Endodermal cell (in vitro differentiated cells): ENCODE measurements at places on chromosomes 13 and 19.

DNA sequence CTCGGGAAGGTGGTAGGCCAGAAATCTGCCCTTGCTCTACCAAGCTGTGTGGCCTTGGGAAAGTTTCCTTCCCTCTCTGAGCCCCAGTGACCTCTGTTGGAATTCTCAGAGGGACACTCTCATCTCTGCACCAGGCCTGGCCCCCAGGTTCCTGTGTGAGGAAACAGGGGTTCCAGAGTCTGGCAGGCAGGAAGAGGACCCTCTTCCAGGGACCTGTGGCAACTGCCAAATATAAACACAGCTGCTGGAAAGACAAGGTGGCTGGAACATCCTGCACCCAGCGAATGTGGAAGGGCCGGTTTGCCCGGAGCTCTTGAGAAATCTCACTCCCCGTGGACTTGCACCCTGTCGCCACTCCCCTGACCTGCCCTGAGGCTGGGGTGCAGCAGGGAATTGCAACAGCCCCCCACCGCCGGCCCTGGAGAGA is 52.8 kb downstream of the GADD45B start:
- no peak for DNase-seq

DNA sequence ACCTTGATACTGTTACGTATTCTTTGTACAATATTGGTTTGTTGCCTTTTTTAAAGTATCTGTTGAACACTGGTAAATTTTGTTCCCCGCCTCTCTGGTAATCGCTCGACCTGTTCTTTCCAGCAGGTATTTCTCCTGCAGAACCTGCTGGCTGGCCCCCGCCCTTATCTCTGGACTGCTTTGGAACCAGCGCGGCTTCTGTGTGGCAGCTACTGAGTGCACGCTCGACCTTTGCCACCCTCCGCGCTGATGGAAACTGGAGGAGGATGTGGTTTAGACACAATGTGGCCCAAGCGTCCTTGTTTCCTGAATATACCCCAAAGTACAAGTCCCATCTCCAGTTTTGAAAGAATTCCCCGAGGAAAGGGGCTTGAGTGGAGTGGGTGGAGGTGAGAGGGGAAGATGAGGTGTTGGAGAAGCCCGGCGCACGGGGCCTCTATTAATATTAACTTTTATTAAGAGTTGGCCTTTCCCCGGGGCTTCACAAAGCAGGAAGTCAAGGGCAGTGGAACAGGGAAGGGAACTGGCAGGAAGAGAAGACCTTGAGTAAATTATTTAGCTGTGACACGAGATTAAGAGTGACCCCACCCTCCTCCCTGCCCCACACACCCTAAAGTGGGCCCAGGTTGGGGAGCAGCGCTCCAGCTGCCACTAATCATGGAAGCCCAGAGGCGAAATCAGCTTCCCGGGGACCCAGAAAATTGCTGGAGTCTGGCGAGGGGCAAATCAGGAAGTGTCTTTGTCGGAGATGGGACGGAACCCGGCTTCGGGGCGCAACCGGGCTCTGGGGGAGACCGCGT is 16.0 kb downstream of the CDX2 start:
- peak; percentile 50 for DNase-seq

DNA sequence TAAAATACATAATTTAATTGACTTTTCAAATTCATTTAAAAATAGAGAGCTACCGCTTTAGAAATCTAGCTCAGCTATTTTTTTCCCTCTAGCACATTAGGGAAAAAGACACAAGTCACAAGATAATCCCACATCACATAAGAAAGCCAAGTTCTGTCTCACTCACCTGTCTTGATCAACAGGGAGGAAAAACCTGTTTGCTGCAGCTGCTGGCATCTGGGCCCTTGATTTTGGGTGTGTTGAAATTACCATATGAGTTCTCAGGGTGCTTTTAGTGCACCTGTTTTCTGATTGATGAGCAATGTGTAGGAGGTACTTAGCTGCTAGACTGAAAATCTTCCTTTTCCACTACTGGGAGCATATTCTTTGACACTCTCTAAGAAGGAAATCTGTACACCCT is 53.8 kb downstream of the ZDHHC20 start:
- no peak for DNase-seq

- no peak for DNase-seq
Measured at GRCh38 chr19:40278361-40279035, 6.6 kb downstream of the AKT2 start.

- DNase-seq = no peak
Measured at GRCh38 chr19:6730941-6731670, 6.3 kb downstream of the GPR108 start.

- no peak for DNase-seq
Measured at GRCh38 chr19:32289566-32290210, 55.7 kb upstream of the ZNF507 start.

DNA sequence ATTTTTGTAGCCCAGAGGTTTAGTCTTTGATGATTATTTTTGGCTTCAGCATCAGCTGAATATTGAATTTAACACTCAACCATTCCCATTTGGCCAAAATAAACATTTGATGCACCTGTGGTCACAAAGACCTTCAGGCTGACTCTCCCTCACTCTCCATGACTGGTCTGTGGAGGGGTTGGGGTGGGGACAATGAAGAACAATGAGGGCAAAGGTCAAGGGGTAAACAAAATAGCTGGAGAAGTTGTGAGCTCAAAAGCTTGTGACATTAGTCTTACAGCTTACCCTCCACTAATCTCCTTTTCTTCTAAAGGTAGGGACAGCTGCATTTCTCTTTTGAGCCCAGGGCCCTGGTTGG is 86.9 kb downstream of the SLC15A1 start:
- no peak for DNase-seq

- DNase-seq = no peak
Measured at GRCh38 chr13:33033986-33034385, 17.8 kb downstream of the KL start.

DNA sequence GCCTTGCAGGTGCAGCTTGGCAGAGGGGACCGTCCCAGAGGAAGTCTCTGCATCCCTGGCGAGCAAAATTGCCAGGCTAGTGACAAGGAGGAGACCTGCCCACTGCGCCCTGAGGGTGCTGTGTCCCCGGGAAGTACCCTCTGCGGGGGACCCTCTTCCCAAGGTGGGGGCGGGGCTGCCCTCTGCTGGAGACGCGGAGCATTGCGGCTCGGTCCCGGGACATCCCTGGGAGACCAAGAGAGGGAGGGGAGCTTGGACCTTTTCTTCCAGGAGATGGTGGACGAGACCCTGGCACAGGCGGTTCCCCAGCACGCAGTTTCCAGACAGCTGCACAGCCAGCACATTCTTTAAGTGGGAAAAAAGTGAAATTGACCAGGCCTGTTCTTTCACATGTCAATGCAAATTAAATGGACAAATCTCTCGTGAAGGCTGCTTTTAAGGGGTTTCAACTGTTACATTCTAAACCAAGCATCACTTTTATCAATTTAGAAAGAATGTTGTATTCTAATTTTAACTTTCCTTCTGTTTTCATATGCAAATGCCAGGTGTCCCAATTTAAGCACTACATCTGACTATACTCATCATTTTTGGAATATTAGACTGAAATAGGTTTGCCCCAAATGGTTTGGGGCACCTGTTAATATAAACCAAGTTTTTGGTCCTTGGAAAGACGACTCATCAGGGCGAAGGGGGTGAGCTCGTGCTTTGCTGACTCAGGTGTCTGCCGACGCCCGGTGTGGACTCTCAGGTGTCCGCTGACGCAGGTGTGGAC is 60.7 kb downstream of the MCF2L start:
- DNase-seq = peak; percentile 95

GRCh38 chr19:56778351-56778750 is 62.2 kb downstream of the PEG3 start:
- no peak for DNase-seq

GRCh38 chr19:55679343-55680257 is 4.6 kb downstream of the EPN1 start:
- no peak for DNase-seq

- no peak for DNase-seq
Measured at GRCh38 chr13:101190337-101190736, 226.0 kb downstream of the NALCN start.

- DNase-seq = peak; percentile 97
Measured at GRCh38 chr19:1478934-1479707, at the start of gene C19orf25. C19orf25 (minus strand) TSS chr19:1479215; CDS start chr19:1478903, 312 bp downstream.

GRCh38 chr13:46339035-46339666 is 47.9 kb downstream of the RUBCNL start:
- DNase-seq = no peak

DNA sequence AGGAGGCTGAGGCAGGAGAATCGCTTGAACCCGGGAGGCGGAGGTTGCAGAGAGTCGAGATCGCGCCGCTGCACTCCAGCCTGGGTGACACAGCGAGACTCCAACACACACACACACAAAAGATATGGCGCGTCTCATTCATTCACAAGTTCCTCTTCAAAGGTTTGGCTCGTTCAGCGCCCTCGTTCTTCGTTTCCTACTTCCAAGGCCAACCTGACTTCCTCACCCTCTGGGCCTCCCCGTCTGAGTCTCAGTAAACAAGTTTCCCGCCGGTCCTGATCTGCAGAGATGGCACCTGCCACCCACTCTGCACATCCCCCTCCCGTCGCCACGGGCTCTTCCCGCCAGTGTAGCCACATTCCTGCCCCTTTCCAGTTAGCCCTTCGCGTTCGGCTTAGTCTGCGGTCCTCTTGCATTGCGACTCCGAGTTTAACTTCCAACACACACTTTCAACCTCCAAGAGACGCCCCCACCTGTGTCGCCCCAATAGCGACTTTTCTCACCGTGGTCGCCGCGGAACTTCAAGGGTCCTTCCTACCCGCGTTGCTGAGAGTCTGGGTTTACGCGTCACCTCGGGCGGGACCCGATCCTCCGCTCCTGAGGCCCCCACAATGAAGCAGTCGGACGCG is 1.3 kb upstream of the BSG start:
- DNase-seq = peak; percentile 83

DNA sequence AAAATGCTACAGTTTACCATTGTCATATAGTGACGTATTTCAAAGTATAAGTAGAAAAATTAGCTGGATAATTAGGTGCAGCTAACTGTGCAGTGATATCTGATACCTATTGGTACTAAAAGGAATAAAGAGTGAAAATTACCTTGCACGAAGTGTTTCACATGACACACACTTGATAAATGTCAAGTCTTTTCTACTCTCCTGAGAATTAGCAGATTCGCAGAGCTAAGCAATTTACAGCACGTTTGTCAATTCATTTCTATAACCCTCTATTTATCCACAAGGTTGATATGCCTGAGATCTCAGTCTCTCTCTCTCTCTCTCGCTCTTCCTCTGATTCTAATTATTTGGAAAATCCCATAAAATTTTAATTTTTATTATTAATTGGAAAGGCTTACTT is 1109.0 kb downstream of the EFNB2 start:
- no peak for DNase-seq

DNA sequence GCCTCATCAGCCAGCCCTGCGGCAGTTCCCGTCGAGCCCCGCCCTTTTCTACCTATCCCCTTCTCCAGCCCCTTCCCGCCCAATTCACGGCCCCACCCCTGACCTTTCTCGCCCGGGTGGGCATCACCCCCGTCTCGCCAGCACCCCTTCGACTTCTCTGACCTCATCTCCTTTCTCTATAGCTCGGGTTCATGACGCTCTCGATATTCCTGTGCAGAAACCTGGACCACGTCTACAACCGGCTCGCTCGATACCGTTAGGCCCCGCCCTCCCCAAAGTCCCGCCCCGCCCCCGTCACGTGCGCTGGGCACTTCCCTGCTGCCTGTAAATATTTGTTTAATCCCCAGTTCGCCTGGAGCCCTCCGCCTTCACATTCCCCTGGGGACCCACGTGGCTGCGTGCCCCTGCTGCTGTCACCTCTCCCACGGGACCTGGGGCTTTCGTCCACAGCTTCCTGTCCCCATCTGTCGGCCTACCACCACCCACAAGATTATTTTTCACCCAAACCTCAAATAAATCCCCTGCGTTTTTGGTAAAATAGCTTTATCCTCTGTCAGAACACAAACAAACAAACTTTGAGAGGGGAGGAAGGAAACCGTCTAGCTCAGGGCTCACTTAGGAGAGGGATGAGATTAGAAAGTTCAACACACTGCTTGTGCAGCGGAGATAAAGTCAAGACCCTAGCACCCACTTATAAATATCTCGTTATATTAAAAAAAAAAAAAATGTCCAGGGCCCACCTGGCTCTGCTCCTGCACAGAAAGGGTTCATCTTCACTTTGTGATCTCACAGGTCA is 5.1 kb downstream of the CD37 start:
- DNase-seq = peak; percentile 89

GRCh38 chr19:30028992-30029343 is 86.9 kb downstream of the URI1 start:
- no peak for DNase-seq

DNA sequence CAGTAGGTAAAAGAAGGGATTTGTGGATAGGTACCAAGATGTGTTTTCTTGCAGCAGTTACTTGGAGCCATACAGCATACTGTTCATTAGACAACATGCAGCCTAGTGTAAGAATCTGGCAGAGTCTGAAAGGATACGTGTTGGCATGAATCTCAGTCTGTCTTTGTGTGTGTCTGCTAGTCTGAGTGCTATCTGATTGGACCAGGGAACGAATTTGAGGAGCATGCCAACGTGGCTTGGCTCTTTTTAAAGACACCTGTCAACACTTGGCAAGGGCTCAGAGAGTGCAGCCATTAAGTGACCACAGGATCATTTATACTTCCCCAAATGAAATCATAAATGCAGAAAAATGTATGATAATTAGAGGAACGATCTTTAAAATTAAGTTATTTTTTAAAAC is 27.6 kb upstream of the ATXN8OS start:
- no peak for DNase-seq

DNA sequence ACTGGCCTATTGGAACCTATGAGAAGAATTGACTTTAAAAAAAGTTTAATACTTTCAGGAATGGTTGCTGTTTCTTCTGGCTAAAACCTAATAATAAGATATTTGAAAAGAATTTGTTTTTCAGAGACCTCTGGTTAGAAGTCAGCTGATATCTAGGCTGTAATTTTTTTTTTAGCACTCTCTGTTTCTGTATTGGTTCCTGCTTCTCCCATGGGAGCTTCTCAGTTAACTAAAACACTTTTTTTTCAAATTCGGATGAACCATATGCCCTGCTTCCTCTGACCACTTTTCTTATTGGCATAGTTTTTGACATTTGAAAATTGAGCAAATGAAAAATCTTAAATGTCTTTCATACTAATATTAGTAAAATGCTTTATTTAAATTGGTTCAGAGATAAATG is 163.5 kb upstream of the SLC10A2 start:
- no peak for DNase-seq

- DNase-seq = no peak
Measured at GRCh38 chr19:54319049-54319448, 6.1 kb upstream of the LILRA5 start.

GRCh38 chr19:47778954-47779351 is 450 bp downstream of the SELENOW start:
- no peak for DNase-seq

GRCh38 chr19:48330012-48330681 is 4.8 kb downstream of the EMP3 start:
- DNase-seq = peak; percentile 94
